Stimulated activated CD4-positive, alpha-beta T cell treated with anti-CD3 and anti-CD28 coated beads, Interleukin-15, amount 100 ng/mL, for 1 hour (primary cell): ENCODE measurements at places on chromosomes 6 and 20.

DNA sequence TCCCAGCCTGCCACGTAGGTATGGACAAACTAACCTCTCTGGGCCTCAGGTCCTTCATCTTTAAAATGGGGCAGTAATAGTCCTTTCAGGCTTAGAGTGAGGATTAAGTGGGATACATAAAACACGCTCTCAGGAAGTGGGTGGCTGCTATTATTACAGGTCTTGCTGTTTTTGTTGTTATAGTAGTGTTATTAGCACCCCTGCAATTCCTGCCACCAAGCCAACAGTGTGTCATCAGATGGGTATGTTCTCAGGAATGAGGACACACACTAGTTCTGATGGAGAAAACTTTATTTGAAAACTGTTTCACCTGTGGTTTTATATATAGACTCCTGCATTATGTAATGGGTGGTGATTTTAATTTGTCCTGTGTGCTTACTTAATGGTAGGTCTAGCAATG is 131.7 kb downstream of the LRRC1 start:
- DNase-seq: no peak

- DNase-seq: no peak
These were observed 761 bp upstream of the DNMT3B start for GRCh38 chr20:32761417-32761830.

DNA sequence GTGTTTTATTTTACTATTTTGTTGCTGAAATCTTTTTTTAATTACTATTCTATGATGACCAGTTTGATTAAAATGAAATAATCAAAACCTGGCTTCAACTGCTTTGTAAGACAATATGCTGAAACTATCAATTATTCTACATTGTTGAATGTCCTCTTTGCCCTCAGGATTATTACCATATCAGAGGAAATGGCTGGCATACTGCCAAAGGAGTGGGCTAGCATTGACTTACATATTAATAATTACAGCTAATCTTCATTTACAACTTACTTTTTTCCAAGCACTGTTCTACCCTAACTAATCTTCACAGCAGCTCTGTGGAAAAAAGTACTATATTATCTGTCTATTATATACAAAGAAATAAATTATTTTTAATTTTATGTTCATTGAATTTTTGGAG is 560.5 kb downstream of the BCKDHB start:
- DNase-seq: no peak

DNA sequence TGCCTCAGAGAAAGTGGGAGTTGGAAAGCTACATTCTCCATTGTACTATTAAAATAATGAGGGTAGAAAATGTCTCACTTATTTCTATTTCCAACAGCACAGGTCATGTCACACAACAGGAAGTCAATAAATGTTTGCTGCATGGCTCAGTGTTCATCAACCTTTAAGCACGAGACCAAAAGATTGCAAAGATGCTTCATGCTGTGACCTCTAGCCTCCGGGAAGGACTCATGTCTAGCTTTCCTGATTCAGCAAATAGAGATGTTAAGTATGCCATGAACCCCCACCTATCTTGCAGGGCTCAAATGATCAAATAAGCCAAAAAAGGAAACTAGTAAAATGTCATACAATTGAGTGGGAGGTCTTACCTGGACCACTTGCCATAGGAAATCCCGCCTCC is 57.4 kb downstream of the NCOA6 start:
- no peak for DNase-seq

DNA sequence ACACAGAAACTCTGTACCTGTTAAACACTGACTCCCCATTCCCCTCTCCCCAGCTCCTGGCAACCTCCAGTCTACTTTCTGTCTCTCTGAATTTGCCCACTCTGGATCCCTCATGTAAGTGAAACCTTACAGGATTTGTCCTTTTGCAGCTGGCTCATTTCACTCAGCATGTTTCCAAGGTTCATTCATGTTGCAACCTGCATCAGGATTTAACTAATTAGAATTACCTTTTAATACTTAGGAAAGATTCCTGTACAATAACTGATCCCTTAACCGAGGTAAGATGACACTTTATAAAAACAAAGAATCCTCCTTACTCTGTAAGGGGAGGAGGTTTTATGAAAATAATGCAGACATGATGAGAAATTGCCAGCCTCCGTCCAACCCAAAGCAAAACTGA is 113.1 kb upstream of the MTHFD1L start:
- DNase-seq: no peak

GRCh38 chr6:18632670-18633410 is 245.7 kb downstream of the RNF144B start:
- DNase-seq: no peak

DNA sequence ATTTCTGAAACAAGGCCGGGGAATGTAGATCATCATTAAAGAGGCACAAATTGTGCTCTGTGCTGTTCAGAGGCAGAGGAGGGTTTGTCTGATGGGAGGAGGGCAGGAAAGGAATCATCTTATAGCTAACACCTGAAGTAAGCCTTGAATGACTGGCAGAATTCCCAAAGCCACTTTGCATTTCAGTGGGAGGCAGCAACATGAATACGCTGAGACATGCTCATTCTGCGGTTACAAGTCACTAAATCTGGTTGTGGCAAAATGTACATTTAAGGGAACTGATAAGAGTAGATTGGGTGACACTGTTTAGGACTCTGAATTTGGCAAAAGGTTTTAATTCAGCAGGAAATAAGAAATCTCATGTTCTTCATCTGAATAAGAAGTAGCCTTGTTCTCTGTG is 4.4 kb upstream of the COL19A1 start:
- no peak for DNase-seq

DNA sequence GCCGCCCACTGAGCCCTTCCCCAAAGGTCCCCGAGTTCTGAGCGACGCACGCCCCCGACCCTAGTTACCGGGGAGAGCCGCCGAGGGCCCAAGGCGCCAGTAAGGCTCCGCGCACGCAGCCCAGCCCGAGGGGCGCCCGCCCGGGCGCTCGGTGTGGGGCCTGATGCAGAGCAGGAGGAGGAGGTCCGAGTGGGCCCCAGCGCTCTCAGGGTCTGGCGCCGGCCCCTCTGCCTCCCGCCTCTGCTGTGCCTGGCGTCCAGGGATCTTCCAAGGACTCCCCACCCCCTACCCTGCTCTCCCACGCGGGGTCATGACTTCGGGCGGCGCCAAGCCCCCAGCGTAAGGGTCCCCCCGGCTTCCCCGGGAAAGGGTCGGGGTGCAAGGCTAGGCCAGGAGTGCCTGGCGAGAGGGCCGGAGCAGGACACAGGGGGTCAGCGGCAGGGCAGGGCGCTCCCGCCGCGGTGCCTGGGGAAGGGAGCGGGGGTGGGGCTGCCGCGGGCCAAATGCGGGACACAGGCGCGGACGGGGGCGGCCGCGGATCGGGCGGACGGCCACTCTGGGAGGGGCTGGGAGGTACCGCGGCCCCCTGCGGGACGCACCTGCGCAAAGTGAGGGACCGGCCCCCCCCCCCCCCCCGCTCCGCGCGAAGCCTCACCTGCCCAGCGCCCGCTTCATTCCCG is 637 bp downstream of the ABHD12 start:
- peak; percentile 12 for DNase-seq

GRCh38 chr6:12115001-12115400 is 102.9 kb downstream of the HIVEP1 start:
- no peak for DNase-seq

- DNase-seq: no peak
These were observed 180.6 kb upstream of the STXBP5 start for GRCh38 chr6:147023581-147023980.

GRCh38 chr6:21337263-21337662 is 256.3 kb upstream of the SOX4 start:
- no peak for DNase-seq

DNA sequence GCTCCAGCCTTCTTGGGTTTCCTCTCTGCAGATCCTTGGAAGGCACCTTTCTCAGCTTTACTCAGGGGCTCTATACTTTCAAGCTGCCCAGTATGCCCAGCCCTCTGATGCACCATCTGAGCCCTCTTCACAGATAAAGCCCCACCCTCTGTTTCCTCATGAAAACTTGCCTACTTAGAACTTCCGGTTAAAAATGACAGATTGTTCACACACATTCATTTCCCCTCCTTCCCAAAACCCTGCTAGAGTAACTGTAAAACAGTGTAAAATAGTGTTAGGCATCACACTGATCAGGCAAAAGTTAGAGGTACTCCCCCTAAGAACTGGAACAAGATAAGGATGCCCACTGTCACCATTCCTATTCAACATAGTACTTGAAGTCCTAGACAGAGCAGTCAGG is 14.0 kb upstream of the GCM1 start:
- no peak for DNase-seq

- no peak for DNase-seq
These were observed 21.8 kb upstream of the MYLK2 start for GRCh38 chr20:31797364-31797763.

DNA sequence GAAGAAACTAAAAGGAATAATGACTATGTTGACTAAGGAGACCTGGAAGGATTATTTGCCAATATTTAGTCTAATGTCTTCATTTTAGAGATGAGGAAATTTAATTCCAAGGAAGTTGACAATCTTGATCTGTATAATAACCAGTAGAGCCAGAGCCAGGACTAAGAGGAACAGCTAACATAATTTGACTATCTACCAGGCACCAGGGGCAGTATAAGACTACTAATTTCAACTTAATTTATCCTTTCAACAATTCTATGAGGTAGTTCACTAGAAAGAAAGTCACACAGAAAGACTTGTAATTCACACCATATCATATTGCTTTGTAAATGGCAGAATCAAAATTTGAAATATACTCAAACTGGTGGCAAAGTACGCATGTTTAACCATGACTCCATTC is 273.0 kb upstream of the STXBP5 start:
- no peak for DNase-seq
